Posterior cingulate gyrus (tissue), 11 donors: ENCODE measurements at places on chromosomes 2 and 18.
A peak's percentile ranks its signal among the peaks of the same experiment; 100 is the strongest.

DNA sequence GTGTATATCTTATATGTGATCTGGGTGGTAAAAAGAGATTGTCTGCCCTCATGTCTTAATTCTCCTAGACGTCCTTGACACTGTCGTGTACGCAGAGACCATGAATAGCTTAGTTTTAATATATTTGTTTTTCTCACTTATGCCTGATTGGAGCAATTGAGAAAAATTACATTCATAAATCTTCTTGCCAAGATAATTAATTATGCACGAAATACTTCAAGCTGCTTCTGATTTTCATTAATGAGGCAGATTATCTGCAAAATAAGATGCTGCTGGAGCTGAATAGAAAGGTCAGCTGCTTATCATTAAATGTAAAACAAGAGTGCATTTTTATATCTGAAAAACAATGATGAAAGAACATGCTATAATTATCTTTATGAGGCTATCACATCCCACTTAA is 95.9 kb downstream of the CCDC141 start:
- no peak for DNase-seq

GRCh38 chr2:160293391-160294091 is 93.5 kb upstream of the ITGB6 start:
- DNase-seq: no peak

DNA sequence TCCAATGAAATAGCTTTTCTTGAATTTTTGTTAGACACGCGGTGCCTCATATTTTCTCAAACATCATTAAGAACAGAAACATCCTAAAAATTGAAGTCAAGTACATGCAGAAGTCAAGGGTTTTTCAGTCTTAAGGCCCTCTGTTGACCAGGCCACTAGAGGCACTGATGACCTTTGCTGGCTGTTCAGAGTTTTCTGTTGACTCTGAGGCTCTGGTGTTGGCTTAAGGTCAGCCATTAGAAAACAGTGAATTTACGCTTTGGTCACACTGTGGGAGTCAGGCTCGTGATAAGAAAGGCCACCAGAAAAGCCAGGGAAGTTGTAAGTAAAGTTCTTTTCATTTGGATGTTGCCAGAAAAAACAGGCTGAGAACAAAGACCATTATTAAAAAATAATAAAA is 5.8 kb upstream of the UPP2 start:
- no peak for DNase-seq

DNA sequence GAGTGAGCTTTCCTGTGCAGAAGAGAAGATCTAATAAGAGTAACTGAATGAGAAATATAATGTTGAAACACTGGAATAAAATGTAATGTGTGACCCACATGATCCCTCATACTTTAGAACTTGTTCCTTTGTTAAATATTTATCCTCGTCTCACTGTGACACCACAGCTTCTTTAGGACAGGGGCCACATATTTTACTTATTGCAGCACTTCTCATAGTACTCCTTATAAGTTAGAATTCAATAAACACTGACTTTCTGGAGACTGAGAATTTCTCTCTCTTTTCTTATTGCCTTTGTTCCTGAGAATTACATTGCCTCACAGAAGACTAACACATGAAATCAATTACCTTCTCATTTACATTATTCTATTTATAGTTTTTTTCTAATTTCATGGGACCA is 1234.6 kb upstream of the CHAC2 start:
- no peak for DNase-seq

DNA sequence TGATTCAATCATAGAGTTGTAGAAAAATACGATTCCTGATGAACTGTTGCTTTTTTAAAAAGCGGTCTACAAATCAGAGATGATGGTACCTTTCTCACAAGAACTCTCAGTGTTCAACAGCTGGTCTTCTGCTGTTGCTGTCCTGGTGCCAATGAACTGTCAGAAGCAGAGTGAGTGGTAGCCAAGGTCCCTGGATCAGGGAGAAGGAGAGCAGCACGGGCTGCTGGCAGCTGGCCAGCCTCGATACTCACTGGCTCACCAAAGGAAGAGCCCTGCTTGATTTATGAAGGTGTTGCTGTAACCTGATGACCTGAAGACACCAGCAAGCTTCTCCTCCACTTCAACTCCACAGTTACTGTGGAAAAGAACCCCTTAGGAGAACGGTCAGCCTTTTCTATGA is 300.8 kb upstream of the SOX11 start:
- DNase-seq: no peak

GRCh38 chr2:180980943-180981911 is 822 bp downstream of the UBE2E3 start:
- DNase-seq: peak; percentile 69

- DNase-seq: no peak
These were observed at the start of gene HOXD11 for GRCh38 chr2:176106581-176107539. Gene HOXD11, plus strand, starts transcription at chr2:176107280. Its CDS starts 76 bp downstream, at chr2:176107356.

- DNase-seq: no peak
These were observed 326.5 kb upstream of the THUMPD2 start for GRCh38 chr2:40105593-40105992.

DNA sequence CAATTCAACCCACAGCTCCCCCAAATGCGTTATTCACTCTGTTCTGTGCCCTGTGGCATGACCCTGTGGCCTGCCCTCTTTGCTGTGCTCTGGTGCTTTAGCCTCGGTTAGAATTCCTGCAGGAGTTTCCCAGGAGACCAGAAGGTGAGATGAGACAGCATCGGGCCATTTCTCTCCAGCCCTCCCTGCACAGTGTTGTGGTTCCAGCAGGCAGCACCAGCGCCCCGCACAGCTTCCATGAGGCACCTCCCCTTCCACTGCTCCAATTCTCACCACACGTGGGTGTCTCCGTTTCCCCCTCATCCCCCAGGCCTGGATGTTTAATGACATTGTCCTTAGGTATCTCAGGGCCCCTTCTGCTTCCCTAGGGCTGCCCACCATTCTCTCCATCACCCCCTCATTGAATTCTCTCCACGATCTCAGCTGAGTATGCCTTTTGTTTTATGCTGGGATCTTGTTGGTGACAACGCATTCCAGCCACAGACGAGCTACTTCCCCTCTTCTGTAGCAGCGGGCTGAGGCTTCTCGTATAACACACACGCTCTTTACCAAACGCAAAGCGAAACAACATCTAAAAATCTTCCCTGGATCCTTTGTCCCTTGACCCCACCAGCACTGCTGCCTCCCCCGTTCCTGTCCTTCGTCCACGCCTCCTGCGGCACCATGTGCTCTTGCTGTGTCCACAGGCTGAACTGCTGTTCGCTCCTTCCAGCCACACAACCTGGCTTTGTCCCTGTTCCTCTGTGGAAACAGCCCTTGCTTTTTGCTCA is 35.1 kb downstream of the ACKR3 start:
- DNase-seq: no peak
